ENCODE measurements at places on chromosomes 3 and 15.

DNA sequence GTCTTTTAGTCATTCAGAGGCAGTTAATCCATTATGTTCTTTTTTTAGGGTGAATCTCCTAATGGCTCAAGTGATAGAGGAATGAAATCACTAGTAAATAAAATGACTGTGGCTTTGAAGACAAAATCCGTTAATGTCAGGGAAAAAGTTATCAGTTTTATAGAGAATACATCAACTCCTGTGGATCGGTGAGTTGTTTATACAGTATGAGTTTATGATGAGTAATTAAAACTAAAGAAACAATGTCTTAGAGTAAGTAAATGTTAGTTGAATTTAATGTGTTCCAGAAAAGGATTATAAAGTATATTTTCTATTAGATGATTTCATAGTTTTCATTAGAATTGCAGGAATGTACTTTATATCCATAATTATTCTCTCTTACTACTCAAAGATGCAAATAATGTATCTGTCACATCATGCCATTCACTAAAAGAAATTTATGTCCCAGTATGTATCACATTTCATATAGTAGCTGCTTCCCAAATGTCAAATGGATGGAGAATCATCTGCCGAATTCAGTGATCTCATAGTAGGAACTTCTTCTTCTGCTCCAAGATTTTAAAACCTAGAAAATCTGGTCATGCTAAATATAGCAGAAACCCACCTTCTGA, 24.1 kb upstream of the NIT2 start:
- no peak for DNase-seq

- DNase-seq, result no peak
Observed at GRCh38 chr3:34200576-34200975, 402.1 kb downstream of the PDCD6IP start.

GRCh38 chr3:128348805-128349531, 117.7 kb downstream of the DNAJB8 start:
- no peak for DNase-seq

DNA sequence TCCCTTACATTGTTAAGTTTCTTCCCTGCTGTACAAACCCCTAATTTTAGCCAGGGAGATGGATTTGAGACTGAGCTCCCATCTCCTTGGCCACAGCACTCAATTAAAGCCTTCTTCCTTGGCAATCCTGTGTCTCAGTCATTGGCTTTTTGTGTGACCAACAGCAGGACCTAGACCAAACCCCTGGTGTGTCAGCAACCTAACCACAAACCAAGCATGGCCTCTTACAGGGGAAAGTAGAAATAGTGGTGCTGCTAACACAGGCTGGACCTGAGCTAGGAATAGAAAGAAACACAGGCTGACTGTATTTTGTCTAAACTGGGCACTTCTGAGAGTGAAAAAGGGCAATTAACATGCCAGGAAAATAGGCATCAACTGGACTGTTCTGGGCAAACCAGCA, 37.9 kb downstream of the PPCDC start:
- no peak for DNase-seq

- DNase-seq, result no peak
Observed at GRCh38 chr3:42300778-42301177, 34.8 kb upstream of the CCK start.

DNA sequence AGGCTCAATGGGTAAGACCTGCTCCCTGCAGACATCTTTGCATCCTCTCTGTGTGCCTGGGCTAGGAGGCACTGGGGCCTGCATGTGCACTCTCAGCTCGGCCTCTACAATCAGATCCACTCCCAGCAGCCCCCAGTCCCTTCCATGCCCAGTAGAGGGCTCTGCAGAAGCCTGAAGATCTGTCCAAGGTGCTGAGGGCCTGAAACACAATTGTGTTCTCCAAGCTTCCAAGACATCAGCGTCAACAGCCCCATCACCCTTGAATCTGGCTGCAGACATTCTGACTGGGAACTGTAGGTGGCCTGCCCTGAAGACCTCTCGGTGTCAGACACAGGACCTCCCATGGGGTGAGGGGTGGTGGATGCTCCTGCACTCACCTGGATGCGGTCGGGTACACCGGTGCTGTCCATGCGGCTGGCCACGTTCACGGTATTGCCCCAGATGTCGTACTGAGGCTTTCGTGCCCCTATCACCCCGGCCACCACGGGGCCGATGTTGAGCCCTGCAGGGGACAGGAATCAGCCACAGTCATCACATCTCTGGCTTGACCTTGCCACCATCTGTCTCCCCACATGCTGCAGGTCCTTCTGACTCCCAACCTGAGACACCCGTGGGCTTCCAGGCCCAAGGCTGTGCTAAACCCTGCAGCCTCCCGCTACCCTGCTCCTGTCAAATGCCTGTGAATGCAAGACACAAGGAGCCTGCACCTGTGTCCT, 84.7 kb downstream of the SEC22A start:
- DNase-seq, result no peak

GRCh38 chr15:41621200-41622193, 38.7 kb upstream of the MGA start:
- peak; percentile 61 for DNase-seq

DNA sequence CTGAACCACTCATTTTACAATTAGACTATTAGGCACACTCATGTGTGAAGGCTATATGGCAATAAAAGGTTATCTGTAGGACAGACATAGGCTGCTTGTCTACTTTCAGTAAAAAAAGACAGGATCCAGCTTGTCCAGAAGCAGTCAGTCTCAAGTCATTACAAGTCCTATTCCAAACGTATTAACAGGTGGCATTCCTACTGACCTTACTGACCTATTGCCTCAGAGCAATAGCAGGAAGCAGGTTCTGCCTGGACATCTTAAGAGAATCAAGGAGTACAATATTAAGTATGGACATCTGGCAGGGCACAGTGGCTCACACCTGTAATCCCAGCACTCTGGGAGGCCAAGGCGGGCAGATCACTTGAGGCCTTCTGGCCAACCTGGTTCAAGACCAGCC, 7.0 kb downstream of the CMTM6 start:
- DNase-seq, result no peak

- no peak for DNase-seq
Observed at GRCh38 chr3:77262361-77262760, 222.5 kb downstream of the ROBO2 start.

DNA sequence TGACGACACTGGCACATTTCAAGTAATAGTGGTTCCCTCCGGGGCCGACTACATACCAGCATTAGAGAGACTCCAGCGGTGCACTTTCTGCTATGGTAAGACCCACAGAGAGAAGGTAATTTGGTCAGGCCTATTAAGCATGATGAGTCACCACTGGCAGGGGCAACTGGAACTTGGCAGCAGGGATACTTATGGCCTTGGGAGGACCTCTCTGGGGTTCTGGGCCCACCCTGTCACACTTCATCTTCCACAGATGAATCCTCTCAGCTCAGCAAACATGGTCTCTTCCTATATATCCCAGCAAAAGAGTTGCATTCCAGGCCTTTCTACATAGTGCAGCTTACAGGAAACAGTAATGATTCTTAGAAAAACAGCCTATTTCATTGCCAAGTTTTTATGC, 88.0 kb downstream of the PIK3R4 start:
- no peak for DNase-seq

DNA sequence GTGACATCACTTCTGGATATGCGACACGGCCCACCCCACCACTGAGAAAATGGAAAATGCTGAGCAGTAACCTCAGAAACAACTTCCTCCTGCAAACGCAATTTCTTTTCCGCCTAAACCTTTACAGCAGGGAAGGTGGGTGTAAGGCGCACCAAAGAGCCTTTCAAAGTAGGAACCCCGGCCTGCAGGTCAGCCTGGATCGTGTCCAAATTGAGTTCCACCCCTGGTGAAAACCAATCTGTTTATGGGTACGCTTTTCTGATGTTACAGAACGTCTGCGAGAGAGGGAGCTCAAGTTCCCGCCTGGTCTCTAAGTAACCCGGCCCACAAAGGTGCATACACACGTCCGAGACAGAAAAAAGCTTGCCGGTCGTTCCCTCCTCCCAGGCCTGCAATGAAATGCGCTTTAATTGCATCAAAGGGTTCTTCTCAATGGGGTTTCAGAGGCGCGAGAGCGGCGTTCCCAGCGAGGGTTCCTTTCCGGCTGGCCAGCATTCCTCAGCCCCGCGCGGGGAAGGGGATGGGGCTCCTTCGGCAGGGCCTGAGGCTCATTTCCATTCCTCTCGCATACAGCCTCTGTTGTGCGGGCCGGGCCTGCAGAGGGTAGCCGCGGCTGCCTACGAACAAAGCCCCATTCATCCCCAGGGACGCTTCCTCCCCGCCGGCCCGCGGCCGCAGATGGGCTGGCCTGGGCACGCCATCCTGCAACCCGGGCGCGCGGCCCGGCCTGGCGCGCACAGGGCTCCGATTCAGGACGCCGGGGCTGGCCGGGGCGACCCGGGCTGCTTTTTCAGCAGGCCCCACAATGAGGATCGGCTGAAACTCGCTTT, 138.1 kb downstream of the TMCO5A start:
- DNase-seq, result no peak

DNA sequence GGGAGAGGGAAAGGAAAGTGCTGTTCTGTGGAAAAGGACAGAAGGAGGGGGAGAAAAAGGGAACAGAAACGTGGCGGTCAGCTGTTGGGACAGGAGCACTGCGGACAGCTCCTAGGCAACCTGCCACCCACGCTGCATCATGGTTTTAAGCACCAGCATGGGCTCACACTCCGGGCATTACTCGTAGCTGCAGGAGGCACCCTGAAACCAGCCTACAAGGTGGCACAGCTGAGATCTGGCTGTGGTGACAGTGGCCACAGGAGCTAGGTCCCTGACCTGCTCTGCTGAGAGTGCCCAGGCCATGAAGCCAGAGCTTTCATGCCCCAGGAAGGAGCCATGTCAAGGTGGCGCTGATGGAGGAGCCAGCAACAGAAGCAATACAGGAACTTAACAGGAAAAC, 161.4 kb upstream of the ST8SIA2 start:
- DNase-seq, result no peak

GRCh38 chr3:17023006-17023664, 138.4 kb downstream of the PLCL2 start:
- no peak for DNase-seq

- DNase-seq, result no peak
Observed at GRCh38 chr3:23826382-23827064, 20.8 kb downstream of the UBE2E1 start.

- no peak for DNase-seq
Observed at GRCh38 chr3:150319900-150320299, 88.2 kb upstream of the TSC22D2 start.

- no peak for DNase-seq
Observed at GRCh38 chr15:94744080-94744793, 512.9 kb downstream of the MCTP2 start.

DNA sequence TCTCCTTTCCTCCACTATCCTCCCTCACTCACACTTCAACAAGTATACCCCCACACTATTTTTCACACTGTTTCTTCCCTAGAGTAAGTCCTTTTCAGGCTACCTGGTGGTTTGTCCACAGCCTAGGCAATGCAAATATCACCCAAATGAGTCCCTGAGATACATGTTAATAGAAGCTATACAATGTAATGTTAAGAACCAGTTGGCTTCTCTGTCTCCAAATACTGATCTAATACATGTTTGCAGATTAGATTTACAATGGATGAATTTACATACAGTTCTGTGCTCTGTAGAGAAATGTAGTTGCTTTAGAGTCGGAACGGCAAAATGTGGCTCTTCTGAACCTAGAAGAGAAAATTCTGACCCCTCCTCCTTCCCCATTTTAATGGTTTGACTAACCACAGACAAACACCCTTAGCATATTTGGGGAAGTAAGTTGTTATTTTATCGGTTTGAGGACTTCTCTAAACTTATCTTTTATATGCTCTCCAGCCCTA, 63.6 kb upstream of the MBNL1 start:
- no peak for DNase-seq

- DNase-seq, result no peak
Observed at GRCh38 chr15:25684521-25685431, 178.4 kb downstream of the ATP10A start.

GRCh38 chr3:178137831-178138230, 398.4 kb upstream of the KCNMB2 start:
- DNase-seq, result no peak

- DNase-seq, result no peak
Observed at GRCh38 chr3:72951259-72951722, 45.3 kb upstream of the PPP4R2 start.

DNA sequence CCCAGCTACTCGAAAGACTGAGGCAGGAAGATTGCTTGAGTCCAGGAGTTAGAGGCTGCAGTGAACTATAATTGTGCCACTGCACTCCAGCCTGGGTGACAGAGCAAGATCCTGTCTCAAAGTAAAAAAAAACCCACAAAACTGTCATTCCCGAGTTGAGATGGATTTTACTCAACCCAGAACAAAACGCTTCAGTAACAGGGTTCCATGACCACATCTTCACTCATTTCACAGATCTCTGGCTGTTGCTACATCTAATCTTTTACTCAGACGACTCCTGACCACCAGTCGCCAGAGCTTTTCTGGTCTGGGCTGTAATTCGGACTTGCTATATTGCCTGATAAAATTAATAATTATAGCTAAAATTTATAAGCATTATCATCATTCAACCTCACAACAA, 2.4 kb downstream of the DRD3 start:
- no peak for DNase-seq

- no peak for DNase-seq
Observed at GRCh38 chr3:45489730-45490309, 101.4 kb downstream of the LARS2 start.

DNA sequence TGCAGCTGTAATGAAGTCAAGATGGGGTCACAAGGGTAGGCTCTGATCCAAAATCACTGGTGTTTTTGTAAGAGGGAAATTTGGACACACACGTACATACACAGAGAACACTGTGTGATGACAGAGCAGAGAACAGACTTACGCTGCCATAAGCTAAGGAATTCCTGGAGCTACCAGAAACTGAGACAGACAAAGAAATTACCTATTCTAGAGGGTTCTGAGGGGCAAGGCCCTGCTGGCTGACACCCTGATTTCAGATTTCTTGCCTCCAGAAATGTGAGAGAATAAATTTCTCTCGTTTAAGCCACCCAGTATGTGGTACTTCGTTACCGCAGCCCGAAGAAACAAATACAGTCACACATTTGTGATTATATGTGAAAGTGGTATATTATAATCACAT, 24.8 kb downstream of the CBLB start:
- no peak for DNase-seq

DNA sequence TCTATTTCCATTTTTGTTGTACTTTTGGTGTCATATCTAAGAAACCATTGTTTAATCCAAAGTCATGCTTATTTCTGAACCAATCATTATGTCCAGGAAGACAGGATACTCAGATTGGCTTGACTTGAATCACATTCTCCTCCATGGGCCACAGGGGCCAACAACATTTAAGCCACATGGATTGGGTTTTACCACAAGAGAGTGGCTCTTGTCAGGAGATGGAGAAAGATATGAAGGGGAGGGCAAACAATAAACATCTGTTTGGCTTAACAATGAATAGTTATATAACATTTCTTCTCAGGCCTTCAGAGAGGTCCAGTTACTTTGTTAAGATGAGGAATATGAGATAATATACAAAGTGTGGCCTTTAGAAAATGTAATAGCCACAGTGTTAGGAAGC, 44.6 kb downstream of the GXYLT2 start:
- no peak for DNase-seq

DNA sequence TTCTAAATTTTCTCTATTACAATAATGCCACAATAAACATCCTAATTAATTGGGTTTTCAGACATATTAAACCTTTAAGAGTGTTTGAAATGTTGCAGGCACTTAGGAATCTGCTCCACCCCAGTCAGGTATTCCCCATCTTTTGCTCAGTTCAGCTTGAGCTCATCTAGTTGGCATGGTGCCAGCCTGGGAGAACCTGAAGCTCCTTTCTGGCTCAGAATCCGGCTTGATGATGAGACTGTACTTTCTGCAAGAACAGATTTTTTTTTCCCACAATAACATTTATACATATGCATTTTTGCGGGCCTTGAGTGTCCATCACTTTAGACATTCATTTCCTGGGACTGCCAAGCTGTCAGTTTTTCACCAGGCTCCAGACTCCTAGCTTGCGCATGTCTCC, 7.7 kb upstream of the OXSR1 start:
- DNase-seq, result no peak

Data from stimulated activated CD8-positive, alpha-beta memory T cell treated with anti-CD3 and anti-CD28 coated beads, Interleukin-4, amount 100 ng/mL, for 1 hour (primary cell).